ENCODE measurements at places on chromosomes 6 and 20.

DNA sequence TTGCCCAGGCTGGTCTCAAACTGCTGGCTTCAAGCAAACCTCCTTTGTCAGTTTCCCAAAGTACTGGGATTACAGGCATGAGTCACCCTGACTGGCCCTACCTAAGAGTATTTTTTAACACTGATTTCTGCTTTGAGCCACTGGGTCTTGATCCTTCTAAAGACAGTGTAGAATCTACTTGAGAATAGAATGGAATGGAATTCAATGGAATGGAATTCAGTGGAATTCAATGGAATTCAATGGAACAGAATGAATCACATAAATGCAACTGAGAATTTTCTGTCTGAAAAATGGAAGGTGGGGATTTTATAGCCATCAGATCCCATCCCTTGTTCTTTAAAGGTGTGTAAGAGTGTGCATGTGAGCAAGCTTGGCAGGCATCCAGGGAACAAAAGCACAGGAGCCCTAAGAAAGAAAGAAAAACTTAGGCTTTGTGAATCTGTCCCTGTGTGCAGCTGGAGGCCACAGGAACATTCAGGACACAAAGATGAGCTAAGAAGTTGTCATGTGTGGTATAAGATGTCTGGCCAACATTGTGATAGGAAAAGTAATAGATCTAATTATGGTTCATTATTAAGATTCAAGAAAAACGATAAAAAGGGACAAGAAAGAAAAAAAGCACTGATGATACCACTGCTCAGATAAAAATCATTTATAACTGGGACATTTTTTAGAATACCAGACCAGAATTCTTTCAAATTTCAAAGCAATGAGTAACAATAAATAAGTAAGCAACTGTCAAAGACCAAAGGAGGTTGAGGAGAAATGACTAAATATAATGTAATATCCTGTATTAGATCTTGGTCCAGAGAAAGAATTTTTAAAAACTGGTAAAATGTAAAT lies 681.0 kb upstream of the GJE1 start:
- no peak for ATAC-seq
- H3K4me3 ChIP-seq = no peak overlapping the region
- no peaks in the 10 kb centered on the region for H3K36me3 ChIP-seq
- H3K27ac ChIP-seq = no peak overlapping the region
- no peaks in the 10 kb centered on the region for H3K4me1 ChIP-seq

GRCh38 chr6:56958481-56958880 lies 3.6 kb downstream of the BEND6 start:
- H3K36me3 ChIP-seq = no peaks in the 10 kb centered on the region
- H3K27me3 ChIP-seq = no peaks in the 10 kb centered on the region
- H3K4me3 ChIP-seq = no peak overlapping the region
- ATAC-seq = no peak

DNA sequence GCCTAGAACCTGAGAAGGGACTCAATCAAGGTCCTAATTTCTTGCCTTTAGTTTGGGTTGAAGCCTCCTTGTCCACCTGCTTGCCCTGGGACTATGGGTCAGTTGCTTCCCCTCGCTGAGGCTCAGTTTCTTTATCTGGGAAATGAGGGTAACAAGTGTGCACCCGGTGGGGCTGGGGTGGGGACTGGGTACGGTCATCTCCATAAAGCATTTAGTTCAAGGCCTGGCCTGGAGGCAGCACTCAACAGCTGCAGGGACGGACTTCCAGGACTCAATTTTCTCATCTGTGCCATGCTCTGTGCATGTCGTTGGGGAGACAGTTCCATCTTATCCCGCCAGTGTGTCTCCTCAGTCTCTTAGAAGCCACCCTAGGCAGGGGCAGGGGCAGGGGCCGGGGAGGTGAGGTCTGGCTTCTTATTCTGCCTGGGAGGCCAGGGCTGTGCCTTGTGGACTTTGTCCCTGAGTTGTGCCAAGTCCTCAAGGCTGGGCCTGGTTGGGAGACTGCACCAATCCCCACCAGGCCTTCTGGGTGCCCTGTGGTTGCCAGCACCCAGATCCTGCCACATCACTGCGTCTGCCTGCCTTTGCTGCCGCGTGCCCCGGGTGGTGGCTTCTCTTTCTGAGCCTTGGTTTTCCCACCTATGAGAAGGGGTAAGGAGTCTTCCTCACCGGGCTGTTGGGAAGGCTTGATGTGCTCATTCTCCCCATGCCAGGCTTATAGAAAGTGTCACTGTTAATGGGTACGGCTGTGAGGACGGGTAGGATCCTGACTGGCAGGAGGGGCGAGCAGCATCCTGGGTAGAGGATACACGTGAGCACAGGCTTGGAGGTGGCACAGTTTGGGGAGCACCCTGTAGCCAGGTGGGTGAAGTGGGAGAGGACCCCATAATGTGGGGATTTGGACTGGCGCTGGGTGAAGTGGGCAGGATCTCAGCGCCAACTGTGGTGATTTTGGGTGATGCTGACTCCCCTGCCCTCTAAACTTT lies 8.6 kb downstream of the SRC start:
- H3K27me3 ChIP-seq = no peaks in the 10 kb centered on the region
- H3K36me3 ChIP-seq = no peaks in the 10 kb centered on the region
- no peak overlapping the region for H3K27ac ChIP-seq
- H3K4me3 ChIP-seq = no peak overlapping the region
- no peaks in the 10 kb centered on the region for H3K4me1 ChIP-seq
- ATAC-seq = no peak

DNA sequence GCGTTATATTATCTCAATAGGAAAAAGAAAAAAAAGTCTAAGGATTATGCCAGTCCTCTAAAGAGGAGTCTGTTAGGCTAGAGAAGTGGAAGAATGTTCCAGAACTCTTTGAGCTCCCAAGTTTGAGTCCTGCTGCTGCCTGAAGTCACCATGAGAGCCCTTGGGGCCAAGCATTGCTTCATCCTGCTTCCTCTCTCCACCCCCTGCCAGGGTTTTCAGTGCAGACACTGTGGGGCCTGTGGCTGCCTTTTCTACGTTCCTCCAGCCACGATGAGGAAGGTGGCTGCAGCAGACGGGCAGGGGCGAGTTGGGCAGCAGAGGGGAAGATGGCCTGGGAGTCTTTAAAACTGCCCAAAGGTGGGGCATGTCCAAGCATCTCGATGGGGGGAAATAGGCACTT lies 214.4 kb upstream of the KCNG1 start:
- H3K27ac ChIP-seq = no peak overlapping the region
- H3K36me3 ChIP-seq = no peaks in the 10 kb centered on the region
- H3K4me3 ChIP-seq = no peak overlapping the region
- H3K4me1 ChIP-seq = no peaks in the 10 kb centered on the region
- no peak for ATAC-seq

- H3K4me3 ChIP-seq = no peak overlapping the region
- no peak overlapping the region for H3K27ac ChIP-seq
- peaks cover 13% of the 10 kb centered on the region for H3K27me3 ChIP-seq
- H3K4me1 ChIP-seq = no peaks in the 10 kb centered on the region
- no peak for ATAC-seq
Measured at GRCh38 chr6:169881976-169882375, 130.6 kb downstream of the ERMARD start.

DNA sequence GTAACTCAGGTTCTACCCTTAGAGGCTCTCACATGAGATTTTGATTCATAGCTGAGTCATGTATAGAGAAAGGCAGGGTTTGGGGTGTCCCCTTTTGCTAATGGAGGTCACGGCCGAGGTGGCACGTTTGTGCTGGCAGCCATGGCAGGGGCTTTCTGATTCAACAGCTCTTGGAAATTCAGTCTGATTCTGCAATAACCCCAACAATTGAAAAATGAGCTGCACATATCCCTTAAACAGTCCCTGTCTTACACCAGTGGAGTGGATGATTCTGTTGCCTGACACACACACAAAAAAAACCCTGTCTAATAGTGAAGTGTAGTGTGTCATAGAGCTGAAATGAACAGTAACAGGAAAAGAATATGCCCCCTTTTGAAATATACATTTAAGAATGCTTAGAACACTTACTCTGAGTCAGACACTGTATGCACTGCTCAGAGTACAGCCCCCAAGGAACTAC lies 40.4 kb upstream of the ARG1 start:
- ATAC-seq = no peak
- H3K4me3 ChIP-seq = no peak overlapping the region
- H3K27me3 ChIP-seq = peaks cover 5% of the 10 kb centered on the region
- no peaks in the 10 kb centered on the region for H3K36me3 ChIP-seq
- no peaks in the 10 kb centered on the region for H3K4me1 ChIP-seq

GRCh38 chr20:56809668-56810067 lies 180.6 kb downstream of the TFAP2C start:
- peaks cover 58% of the 10 kb centered on the region for H3K27me3 ChIP-seq
- H3K27ac ChIP-seq = no peak overlapping the region
- H3K36me3 ChIP-seq = no peaks in the 10 kb centered on the region

DNA sequence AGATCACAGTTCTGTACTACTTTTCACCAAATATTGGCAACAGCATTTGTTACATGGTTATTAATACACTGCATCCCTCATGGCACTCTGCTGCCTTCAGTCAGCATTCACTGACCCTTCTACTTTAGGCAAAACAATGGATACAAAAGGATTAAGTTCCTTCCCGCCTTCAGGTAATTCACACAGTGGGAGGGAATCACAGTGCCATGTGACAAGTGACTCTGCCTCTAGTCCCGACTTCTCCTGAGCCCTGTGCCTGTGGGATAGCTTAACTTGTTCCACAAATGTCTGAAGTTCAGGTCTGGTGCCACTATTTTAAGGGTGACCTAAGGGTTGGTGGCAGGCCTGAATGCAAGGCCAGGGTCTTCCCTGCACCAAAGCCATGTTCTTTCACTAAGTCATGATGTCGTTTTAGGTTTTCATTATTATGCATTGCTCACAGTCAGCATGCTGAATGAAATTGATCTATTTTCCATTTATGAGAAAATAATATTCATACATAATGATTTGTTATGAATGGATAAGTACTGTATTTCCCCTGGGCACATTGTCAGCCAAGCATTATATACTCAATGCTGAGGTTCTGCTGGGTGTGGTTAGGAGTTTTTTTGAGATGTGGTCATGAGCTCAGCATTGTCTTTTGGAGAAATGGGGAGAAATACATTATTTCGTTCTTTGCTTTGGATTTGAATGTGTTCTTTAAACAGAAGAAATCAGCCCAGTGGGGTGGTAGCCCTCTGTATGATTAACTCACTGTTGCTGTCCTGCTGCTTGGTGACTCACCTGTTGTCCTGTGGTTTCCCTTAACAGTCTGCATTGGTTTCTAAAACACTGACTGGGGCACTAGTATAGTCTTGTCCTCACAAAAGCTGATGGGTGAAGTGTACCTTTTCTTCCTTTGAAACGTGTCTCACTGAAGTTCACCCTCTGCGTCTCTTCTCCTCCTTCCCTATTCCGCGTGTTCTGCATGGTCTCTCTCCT lies 66.4 kb downstream of the AFDN start:
- no peak overlapping the region for H3K4me3 ChIP-seq
- H3K27me3 ChIP-seq = no peaks in the 10 kb centered on the region
- no peaks in the 10 kb centered on the region for H3K4me1 ChIP-seq
- no peak for ATAC-seq
- H3K36me3 ChIP-seq = no peaks in the 10 kb centered on the region

DNA sequence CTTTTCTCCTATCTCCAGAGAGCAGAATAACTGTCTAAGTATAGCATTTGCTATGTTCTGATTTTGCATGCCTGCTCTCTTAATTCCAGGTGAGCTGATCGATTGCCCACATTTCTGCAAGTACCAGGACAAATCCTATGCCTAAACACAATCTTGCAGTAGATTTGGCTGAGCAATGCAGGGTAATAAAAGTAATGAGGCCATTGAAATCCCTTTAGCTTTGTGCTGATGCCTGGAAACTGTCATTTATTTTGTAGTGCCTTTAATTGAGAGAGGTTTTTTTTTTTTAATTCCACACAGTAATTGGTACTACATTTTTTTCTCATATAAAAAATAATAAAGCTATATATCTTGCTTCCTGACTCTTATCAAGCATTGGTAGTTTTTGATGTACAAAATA lies 252.3 kb downstream of the NKAIN2 start:
- ATAC-seq = no peak
- no peaks in the 10 kb centered on the region for H3K36me3 ChIP-seq
- no peak overlapping the region for H3K27ac ChIP-seq
- no peak overlapping the region for H3K4me3 ChIP-seq
- H3K4me1 ChIP-seq = no peaks in the 10 kb centered on the region

GRCh38 chr6:138981416-138981815 lies 6.6 kb downstream of the REPS1 start:
- no peak overlapping the region for H3K27ac ChIP-seq
- H3K36me3 ChIP-seq = no peaks in the 10 kb centered on the region
- H3K4me1 ChIP-seq = peaks cover 7% of the 10 kb centered on the region
